ENCODE measurements at places on chromosomes 16 and 17.

GRCh38 chr17:32483451-32484019 lies 3.3 kb upstream of the CDK5R1 start:
- DNase-seq, result no peak

DNA sequence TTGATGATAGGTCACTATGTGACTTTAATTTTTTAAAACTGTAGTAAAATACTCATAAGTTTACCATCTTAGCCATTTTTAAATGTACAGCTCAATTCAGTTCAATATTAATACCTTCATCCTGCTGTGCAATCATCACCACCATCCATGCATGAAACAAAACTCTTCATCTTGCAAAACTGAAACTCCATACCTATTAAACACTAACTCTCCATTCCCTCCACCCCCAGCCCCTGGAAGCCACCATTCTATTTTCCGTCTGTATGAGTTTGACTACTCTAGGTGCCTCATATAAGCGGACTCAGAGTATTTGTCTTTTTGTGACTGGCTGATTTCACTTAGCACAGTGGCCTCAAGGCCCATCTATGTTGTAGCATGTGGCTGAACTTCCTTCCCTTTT lies 9.4 kb upstream of the CNEP1R1 start:
- no peak for DNase-seq

DNA sequence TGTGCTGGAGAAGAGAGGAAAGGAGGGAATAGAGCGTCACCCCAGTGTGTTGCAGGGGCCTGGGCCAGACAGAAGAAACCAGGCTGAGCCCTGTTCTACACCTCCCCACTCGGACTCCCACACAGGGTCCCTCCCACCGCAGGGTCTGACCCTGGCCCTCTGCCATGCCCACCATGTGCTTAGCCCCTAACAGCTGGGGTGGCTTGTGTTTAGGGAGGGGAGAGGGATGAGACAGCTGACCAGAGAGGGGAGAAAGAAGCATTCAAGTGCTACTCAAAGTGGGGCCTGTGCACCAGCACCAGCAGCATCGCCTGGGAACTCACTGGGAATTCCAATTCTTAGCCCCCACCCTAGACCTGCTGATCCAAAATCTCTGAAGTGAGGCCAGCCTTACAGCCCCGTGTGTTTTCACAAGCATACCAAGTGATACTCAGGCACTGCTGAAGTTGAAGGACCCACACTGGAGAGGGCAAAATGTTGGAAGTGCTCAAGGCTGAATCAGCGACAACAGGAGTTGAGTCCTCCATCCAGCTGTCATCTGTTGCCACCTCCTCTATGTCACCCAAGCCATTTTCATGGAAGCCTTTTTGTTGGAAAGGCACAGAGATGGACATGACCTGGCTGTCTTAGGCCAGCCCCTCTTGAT lies 47.0 kb downstream of the FZD2 start:
- no peak for DNase-seq

GRCh38 chr17:50817838-50818237 lies 17.5 kb upstream of the WFIKKN2 start:
- no peak for DNase-seq

DNA sequence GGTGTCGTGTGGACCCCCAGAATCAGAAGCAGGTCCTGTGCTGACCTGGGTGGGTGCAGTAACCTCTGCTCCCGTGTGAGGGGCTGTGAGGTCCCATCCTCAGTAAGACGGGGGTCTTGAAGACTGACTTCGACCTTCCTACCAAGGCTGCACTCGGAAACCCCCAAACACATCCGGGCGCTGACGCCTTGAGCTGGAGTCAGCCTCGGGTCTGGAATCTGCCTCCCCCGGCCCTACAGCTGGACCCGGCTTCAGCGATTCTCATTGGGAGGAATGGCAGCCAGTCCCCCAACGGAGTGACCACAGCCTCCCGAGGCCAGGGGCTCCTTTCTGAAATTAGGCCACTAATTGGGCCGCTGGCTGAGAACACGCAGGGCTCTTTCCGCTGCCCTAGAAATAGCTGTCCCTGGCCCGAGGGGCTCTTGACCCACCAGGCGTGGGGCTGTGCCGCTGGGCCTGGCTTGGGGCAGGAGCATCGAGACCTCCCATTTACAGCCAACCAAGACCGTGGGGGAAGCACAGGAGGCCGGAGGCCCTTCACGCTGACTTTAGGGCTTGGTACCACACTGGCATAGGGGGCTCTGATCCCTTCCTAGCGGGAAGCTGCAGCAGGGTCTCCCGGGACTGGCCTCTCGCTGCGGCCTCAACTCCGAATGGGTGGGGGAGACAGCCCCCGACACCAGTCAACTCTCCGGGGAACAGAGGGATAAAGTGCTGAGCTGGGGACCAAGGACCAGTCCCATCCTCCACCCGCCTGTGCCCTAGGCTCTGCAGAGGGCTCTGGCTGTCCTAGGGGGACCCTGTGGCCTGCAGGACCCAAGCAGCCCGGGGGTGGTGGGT lies 2.6 kb upstream of the GNG13 start:
- no peak for DNase-seq
